Right lobe of liver (tissue), 6 donors: ENCODE measurements at places on chromosomes 6 and 20.

DNA sequence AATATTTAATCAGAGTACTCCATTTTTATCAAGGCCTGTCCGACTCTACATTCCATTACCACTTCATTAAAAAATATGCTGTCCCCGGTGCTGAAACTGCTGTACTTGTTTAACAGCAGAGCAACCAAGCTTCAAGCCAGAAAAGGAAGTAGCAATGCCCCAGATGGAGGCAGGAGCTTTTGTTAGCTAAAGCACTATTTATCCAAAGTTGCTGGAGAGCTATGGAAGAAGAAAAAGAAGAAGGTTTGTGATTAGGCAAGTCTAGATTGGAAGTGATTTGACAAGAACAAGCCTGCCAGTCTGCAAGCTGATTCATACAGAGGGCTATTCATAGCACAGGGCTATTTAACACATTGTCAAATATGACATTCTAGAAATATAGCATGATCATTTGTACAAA lies 160.9 kb upstream of the SPTLC3 start:
- no peak for DNase-seq

DNA sequence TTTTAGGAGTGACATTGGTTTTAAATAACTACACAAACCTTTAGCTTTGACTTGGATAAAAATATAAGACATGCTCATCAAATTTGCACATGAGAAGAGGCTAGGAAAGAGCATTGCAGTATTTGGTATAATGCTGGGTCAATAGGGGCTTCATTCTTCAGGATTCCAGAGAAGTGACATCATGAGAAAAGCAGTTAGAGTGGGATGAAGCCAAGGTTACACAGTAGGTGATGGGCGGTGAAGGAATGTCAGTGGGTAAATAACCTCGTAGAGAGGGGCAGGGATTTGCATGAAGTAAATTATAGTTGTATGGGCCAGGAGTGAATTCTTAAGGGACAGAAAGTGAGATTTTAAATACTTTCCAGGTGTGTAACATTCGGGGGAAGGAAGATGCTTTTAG lies 216.2 kb downstream of the RFPL4B start:
- DNase-seq, result no peak

- DNase-seq, result no peak
These were observed 56.8 kb upstream of the KIF13A start for GRCh38 chr6:18044108-18044783.

- no peak for DNase-seq
These were observed 11.9 kb upstream of the CSE1L start for GRCh38 chr20:49034070-49034732.

GRCh38 chr6:89385156-89385667 lies 26.9 kb downstream of the RRAGD start:
- DNase-seq, result no peak

GRCh38 chr6:163147994-163148393 lies 266.5 kb upstream of the QKI start:
- no peak for DNase-seq

DNA sequence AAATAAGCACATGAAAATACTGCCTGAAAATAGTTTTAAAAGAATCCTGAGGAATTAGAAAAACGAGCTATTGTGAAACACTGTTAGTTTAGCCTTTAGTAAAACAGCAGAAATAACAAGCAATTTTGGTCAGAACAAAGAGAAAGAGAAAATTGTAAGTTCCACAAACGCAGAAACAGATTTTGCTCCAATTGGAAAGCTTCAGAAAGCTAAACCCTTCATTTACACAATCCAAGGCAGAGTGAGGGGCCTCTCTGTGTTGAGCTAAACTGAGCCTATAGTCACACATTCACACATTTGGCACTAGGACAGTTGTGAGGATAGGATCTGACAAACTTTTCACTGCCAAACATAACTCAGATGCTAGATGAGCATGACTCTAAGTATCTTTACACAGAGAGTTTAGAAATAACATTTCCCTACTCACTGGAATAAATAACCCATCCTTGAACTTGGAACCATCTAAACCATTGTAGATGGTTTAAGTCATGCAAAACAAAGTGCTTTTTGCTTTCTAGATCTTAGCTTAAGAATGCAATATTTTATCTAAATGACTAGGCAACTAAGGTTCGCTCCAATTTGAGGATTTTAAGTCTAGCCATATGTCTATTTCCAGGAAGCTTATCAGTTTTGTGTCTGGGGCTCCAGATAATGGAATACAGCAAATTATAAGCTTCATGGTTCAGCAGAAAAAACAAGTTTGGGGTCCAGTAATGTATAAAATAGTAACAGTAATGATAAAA lies 122.6 kb downstream of the SGK1 start:
- DNase-seq, result no peak

- DNase-seq, result no peak
These were observed 64.1 kb upstream of the MMS22L start for GRCh38 chr6:97347111-97347510.

DNA sequence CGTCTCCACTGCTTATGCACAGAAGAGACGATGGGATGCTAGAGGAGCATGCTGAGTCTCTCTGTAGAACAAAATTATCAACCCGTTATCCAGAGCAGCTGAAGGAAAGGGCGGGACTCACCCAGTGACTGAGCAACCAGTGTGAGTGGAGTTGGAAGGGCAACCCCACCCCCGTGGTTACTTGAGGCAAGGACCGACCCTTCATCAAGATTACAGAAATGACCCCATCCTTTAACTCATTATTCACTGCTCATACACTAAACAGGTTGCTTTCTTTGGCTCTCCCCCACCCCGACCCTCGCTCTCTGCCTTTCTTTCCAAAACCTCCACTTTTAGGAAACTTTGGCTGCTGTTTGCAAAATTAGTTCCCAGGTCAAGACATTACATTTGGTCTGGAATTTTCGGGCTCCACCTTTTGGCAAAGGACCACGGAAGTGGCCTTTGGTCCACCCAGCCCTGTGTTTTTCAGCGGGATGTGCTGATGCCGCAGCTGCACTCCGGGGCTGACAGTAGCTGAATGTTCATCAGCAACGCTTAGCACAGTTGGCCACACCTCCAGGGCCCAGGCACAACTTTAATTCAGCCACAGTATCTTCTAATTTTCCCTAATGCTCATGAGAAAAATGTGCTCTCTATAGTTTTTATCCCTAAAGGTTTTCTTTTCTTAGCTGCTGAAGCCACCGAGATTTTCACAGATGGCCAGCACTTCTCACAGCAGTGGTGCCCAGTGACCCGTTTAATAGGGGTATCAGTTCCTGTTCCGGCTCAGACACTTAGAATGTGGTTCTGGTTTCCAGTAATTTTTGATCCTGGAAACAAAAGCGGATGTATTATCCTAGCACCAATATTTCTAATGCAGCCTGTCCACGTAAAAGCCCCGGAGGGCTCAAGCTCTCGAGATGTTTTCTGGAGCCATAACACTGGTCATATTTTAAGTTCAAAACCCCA lies 103.6 kb upstream of the NXT1 start:
- DNase-seq, result peak; percentile 35

DNA sequence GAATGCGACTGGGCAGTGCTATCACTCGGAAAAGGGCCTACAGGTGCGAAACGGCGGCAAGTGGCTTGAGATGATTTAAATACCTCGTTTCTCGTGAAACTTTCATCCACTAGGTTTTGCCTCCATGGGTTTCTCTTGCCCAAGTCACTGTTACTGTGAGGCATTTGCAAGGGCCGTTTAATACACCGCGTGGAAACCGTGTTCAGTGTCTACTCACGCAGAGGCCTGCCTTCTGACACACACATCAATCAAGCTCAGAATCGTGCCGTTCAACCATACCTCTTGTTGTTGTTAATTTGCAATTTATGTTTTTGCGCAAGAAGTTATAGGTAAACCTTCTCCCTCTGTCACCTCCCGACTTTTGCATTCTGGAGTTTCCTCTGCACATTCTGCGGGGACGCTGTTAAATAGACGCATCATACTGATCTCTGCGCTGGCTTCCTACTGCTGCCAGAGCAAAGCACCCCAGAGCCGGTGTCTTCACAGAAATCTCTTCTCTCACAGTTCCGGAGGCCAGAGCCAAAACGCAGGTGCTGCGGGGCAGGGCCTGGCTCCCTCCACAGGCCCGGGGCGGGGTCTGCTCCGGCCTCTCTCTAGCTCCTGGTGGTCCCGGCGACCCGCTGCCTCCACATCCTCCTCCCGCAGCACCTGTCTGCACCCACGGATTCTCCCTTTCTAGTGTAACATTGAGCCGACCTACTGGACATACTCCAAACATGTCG lies 251.4 kb downstream of the SMOC2 start:
- no peak for DNase-seq

- DNase-seq, result no peak
These were observed 44.0 kb downstream of the IRAK1BP1 start for GRCh38 chr6:78911218-78911940.

GRCh38 chr6:3159805-3160781 lies 2.7 kb upstream of the TUBB2A start:
- DNase-seq, result no peak

GRCh38 chr20:32333988-32334885 lies 23.9 kb upstream of the ASXL1 start:
- DNase-seq, result no peak

DNA sequence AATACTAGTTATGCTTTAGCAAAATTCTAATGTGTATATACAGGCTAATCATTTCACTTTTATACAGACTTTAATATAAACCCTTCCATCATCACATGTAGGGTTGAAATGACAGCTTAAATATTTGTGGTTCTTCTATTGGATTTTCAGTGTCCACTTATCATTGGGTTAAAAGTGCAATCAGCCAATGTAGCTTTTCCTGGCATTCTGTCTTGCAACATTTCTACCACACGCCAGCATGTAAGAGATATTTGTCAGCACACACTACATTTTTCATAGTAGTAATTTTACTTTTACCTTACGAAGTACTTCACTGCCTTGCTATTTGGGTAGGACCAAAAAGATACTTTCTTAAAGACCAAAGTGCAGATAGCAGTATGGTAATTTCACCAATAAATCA lies 252.0 kb downstream of the TBX18 start:
- DNase-seq, result no peak

- no peak for DNase-seq
These were observed 27.4 kb upstream of the PLAGL1 start for GRCh38 chr6:144035416-144035815.

- no peak for DNase-seq
These were observed 914 bp downstream of the TREM2 start for GRCh38 chr6:41161851-41162552.

- DNase-seq, result no peak
These were observed 869.9 kb downstream of the KIF16B start for GRCh38 chr20:15703171-15703911.

GRCh38 chr20:17066902-17067301 lies 159.9 kb upstream of the PCSK2 start:
- DNase-seq, result no peak

- no peak for DNase-seq
These were observed 7.3 kb downstream of the VPS16 start for GRCh38 chr20:2847802-2848201.

- DNase-seq, result peak; percentile 45
These were observed 90.5 kb downstream of the GRM4 start for GRCh38 chr6:34055223-34055933.

GRCh38 chr6:145738265-145738664 lies 2.9 kb upstream of the EPM2A start:
- no peak for DNase-seq

- no peak for DNase-seq
These were observed 29.0 kb downstream of the PTPRA start for GRCh38 chr20:2902291-2902690.

- no peak for DNase-seq
These were observed 95.0 kb downstream of the AIG1 start for GRCh38 chr6:143155681-143156080.

GRCh38 chr20:24420567-24420966 lies 48.9 kb upstream of the SYNDIG1 start:
- DNase-seq, result no peak

DNA sequence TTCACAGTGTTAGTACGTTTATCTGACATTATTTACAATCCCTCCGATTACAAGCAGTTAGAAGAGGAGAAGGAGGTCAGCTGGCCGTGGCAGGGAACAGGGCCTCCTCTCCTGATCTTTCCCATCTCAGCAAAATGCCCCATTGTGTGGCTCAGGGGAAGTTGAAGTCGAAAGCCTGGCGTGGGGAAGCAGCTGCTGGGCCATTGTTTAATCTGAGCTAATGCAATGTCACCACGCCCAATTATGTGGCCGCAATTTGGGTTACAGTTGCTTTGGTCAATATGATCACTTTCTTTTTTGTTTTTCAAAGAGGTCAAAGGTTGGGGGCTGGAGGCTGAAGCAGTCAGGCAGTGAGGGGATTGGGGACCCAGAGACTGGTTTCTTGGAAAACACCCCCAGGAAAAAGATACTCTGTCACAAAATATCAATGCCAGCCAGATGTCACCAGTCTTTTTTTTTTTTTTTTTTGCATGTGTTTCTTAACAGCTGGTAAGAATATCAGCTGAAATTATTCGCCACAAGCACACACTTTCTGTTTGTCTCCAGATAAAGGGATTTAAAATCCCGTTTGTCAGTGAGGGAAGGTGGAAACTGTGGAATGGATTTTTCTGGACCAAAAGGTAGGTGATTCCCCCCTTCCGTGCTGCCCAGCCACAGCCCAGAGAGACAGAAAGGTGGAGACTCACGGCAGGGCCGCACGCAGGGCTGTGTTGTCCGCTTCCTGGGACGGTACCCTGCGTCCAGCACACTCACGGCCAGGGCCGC lies 24.6 kb downstream of the DLL1 start:
- DNase-seq, result no peak

- DNase-seq, result no peak
These were observed 40.6 kb downstream of the SPATA2 start for GRCh38 chr20:49874696-49875095.

DNA sequence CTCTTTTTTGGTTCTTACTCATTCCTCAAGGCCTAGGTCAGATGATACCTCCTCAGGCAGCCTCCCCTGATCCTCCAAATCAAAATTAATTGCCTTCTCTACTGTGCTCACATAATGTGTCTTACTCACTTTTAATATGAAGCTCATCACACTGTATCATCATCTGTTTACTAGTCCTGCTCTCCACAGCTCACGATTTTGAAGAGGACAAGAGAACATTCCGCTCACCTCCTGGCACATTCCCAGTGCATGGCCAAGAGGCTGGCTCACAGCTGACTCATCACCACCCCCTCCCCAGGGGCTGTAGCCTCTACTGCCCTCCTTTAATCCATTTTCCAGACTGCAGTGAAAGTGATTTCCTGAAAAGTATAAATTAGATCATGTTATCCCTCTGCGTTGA lies 133.1 kb downstream of the ALDH8A1 start:
- no peak for DNase-seq

DNA sequence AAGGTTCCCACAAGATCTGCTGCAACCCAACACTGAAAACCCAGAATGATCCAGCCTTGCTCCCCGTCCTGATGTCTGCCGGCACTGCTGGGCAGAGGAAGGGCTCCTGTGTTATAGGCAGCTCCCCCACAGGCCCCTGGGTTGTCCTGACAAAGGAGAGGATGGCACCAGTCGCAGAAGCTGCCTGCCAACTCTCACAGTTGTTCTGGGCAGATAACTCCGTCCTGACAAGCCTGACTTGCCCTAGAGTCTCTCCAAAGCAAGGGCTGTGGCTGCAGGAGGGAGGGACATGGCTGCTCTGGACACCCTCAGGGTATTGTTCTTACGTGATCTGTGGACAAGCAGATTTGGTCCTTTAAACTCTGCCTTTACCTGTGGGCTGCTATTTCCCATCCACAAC lies 243.8 kb downstream of the CDH26 start:
- no peak for DNase-seq
